ENCODE measurements at places on chromosomes 1 and 21. TPM values are rescaled to one million over a fixed set of nuclear protein-coding genes. Genes with fewer than 3 reads are reported as not detected.

The FCRLB gene
- 0.15 TPM for total RNA-seq

The SERINC2 gene
- 31.4 TPM for total RNA-seq

The PLPP3 gene
- 30.6 TPM for total RNA-seq

The CKS1B gene
- 294 TPM for total RNA-seq

The CD247 gene
- total RNA-seq: 2.2 TPM

The FAM163A gene
- 0.13 TPM for total RNA-seq

The TIE1 gene
- total RNA-seq: 2.2 TPM

The ENO1 gene
- 2,080 TPM for total RNA-seq

The KCNT2 gene
- total RNA-seq: 9.3 TPM

The PYGO2 gene
- total RNA-seq: 32.4 TPM

The GRIK3 gene
- 3.7 TPM for total RNA-seq

Measured in H1 (cell line).